NCI-H187 (cell line): ENCODE measurements at places on chromosomes 2 and 18.

DNA sequence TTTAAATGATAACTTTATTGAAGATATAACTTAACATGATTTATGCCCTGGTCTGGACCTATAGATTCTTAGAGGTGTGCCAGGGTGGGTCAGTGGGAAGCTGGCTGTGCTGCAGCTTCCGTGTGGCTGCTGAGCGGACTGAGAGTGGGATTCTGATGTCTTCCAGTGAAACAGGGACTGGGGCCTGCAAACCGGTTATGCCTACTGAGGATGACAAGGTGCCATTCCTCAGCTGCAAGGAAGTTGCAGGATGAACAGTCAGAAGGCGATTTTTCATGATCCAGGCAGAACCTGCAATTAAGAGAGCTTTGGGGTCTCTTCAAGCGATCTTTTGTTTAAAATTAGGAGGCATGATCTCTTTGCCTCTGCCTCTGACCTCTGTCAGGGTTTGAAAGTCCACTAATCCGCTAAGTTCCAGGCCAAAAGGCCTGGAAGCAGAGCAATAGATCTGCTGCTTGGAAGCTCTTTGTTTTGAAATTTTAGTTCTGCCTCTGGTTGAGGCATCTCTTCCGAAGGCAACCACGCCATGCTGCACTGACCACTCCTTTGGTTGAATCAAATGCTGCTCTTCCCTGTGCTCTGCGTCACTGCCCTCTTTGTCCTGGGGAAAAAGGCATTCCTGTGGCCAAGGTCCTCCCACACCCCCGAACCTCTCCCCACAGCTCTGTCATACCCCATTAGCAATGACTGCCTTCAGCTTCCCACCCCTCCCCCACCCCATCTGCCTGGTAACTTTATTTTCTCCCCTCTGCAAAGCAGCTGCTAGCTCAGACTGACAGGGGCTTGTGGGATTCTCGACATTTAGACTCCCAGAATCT is 2.0 kb downstream of the TMEM169 start:
- DNase-seq: peak; percentile 17

GRCh38 chr18:59132810-59133465 is 6.7 kb upstream of the SEC11C start:
- DNase-seq: no peak

DNA sequence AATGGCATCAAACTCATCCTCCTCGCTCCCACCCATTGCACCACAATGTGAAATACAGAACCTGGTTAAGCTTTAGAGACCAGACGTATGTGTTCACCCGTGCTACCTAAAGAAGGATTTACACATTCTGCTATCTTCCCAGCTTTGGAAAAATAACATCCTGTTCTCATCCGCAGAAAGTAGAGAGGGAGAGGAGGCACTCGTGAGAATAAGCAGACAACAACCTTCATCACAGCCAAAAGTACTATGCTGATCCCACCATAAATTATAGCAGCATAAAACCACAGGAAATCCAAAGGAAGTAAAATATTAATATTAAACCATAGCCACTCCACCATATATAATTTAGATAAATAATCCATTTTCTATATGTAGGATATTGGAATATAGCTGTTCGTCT is 111.7 kb upstream of the NRP2 start:
- no peak for DNase-seq

GRCh38 chr2:17815468-17816184 is 634 bp upstream of the MSGN1 start:
- no peak for DNase-seq

GRCh38 chr2:84919885-84920580 is 14.6 kb downstream of the TMSB10 start:
- DNase-seq: no peak

- DNase-seq: no peak
These were observed 130.2 kb upstream of the PID1 start for GRCh38 chr2:229401171-229401865.

- DNase-seq: no peak
These were observed 11.6 kb downstream of the OXER1 start for GRCh38 chr2:42752314-42752713.

DNA sequence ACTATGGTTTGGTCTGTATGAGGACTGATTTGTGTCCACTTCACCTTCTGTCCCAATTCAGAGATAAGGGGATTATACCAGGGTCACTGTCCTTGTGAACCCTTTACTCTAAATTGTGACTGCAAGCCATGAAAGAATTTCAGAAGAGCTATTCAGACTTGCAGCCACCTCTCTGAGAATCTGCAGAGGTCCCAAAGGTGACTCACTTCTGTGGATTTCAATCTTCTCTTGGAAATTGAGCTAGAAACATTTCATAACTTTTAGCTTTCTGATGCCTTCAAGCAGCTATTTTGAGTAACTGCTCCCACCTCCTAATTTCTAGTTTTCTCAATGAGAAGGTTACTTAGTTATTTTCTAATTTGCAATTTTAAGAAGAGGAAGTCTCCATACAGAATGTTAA is 1242.4 kb upstream of the ACVR2A start:
- no peak for DNase-seq

DNA sequence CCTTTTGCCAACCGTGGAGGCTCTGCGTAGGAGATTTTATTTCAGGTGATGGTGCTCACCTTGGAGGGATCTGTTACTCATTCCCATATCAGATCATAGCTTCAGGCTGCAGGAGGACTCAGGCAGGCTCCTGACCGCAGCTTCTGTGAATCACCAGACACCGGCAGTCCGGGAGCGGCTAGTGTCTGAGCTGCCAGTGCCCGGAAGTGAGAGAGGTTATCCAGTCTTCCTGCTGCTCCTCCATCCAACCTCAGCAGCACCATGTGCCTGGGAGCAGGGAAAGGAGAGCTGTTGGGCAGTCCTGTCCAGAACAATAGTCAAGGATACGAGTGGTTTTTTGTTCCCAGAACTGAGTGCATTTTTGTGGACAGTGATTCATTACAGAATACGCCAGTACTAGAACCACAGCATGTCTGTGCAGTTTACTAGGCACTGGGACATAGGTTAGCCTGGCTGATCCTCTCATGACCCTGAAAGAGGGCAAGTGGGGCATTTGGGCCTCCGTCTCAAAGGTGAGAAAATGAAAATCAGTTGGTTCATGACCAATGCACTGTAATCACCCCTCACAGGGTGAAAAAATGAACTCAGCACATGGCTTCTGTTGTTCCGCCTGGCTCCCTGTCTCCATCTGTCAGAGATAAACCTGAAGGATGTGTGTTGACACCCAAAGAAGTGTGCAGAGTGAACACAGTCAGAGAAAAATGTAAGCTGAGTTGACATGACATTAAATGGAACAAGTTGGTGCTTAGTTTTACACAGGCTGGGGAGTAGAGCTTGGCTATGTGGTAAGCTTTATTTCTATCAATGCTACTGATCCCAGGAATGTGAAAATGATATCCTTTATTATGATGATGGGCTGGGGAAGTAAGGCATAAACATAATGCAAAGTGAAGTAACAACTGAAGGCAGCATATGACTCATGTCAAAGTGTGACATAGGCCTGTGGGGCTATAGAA is 12.2 kb downstream of the FHOD3 start:
- DNase-seq: no peak

DNA sequence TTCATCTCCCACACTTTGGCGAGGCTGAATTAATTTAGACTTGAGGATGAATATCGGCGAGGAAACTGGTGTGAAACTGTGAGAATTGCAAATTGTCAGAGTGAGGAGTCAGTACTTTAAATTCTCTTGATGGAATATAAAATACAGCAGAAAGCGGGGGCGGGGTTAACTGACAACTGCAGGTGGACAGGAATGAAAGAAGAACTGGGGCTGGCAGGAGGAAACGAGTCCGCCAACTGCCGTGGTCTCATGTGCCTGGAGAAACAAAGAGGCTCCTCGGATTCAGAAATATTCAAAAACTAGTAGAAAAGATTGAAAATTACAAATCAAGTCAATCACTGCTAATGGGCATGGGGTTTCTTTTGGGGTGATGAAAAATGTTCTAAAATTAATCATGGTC is 44.3 kb downstream of the MOGAT1 start:
- no peak for DNase-seq

DNA sequence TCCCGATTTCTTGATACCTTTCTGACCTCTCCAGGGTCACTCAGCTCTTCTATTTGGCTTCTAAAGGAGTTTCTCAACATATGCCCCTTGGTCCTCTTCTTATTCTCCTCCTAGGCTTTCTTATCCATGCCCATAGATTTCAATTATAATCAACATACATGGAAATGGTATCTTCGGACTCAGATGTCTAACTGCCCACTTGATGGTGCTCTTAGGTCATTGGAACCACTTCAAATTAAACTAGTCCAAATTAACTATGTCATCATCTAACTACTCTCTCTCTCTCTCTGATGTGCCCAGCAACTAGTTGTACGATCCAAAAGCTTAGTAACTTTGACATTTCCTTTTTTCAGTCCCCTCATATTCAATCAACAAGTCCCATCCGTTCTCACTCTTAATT is 43.2 kb upstream of the GPR75 start:
- no peak for DNase-seq

- no peak for DNase-seq
These were observed 144.0 kb upstream of the SERPINE2 start for GRCh38 chr2:224183086-224183485.

DNA sequence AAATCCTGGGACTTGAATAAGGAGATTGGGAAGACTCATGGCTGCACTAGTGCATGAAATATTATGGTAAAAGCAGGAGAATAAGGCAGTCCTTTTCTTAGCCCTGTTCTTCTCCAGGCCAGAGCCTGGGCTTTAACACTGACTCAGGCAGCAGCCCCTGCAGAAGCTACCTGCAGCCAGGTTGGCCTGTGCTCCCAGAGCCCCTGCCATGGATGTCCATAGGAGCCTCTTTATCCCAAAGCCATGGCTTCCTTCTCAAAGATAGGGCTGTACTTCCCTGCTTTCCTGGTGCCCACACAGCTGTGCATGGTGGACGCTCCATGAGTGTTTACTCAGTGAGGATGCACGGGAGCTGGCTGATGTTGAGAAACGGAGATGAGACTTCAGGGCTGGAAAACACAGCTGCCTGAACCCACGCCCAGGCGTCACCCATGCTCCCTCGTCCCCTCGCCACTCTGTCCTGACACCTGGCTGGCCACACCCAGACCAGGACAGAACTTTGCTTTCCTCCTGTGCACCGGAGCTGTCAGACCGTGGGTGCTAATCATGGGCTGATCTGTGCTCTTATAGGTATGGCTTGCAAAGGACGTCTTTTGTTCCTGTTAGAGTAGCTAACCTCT is 135.5 kb downstream of the GLI2 start:
- DNase-seq: no peak

GRCh38 chr18:52933356-52933755 is 593.4 kb downstream of the DCC start:
- no peak for DNase-seq

GRCh38 chr2:61538920-61539520 is 864 bp upstream of the XPO1 start:
- peak; percentile 12 for DNase-seq

DNA sequence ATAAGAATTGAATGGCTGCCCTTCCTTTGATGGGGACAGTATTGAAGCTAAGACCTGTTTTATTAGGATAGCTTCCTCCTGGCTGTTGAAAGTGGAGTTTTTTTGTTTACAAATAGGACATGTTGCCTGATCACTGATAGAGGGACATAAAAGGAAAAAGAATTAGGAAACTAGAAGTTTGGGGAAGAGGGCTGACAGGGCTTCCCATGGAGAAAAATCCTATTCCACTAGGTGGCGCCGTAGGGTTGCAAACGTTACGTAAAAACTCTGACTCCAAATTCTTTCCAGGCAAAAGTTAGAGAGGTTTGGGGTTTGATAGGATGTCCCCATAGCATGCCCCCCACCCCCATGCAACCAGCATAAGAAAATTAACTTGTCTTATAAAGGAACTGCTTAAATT is 11.1 kb upstream of the RBFA start:
- no peak for DNase-seq

DNA sequence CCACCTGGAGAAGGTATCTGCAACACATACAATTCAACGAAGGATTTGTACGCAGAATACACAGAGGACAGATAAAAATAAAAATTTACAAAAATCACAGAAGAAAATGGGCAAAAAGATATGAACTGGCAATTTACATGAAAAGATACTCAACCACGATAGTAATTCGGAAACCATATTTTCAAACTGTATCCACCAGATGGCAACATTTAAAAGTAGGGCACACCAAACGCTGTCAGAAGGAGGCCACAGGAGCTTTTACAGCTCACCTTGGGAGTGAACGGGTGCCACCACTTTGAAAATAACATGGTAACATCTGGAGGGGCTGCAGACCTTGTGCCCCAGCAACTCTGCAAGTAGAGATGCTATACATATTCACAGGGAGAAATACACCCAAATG is 9.8 kb downstream of the KIF1A start:
- no peak for DNase-seq

- DNase-seq: no peak
These were observed 55.1 kb downstream of the PPP4R1 start for GRCh38 chr18:9559253-9559652.

GRCh38 chr18:21458310-21458709 is 142.2 kb downstream of the ESCO1 start:
- DNase-seq: no peak

- DNase-seq: no peak
These were observed 158.5 kb downstream of the INSIG2 start for GRCh38 chr2:118246726-118247125.

DNA sequence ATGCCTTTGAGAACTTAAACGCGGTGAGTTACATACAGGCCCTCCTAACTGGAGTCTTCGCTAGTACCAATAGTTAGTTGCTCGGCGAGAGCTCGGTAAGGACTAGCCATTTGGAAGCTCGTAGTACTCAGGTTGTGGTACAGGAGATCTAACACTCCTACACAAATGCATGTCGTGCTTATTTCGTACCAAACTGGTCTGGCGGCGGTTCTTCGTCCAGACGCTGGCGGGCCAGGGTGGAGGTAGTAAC is 346 bp upstream of the VRK2 start:
- DNase-seq: no peak

DNA sequence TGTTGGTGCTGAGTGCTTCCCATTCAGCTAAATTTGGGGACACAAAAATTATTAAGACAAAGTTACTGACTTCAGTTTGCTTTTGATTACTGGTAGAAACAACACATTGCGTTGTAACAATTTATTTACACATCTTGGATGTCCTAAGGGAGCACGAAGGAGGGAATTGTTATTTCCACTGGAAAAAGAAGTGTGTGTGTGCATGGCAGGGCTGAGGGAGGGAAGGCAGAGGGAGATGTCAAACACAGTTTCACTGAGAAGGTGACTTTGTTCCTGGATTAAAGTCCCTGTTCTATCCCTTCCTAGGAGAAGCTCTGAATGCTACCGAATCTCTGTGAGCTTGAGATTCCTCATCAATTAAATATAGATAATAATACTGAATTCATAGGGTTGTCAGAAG is 3.8 kb upstream of the CDH20 start:
- no peak for DNase-seq

DNA sequence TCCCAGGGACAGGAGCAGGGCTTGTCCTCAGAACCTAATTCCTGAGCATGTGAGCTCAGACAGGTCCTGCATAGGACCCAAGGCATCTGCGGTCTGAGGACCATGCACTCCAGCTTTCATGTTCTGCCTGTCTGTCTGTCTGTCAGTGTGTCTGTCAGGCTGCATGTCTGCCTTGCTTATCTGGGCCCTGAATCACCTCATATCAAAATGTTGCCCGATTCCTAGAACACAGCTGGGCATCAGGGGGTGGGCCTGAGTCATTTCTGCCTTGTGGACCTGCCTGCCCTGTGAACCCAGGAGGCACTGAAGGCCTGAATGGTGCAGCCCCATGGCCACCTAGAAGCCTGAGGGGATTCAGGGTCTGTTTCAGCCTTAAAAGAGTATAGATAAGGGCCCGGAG is 22.1 kb downstream of the INHBB start:
- no peak for DNase-seq
